ENCODE measurements at places on chromosomes 3 and 15.

GRCh38 chr3:76365275-76365674 is 579.9 kb upstream of the ZNF717 start:
- no peak for DNase-seq

GRCh38 chr3:81916890-81917289 is 155.4 kb upstream of the GBE1 start:
- DNase-seq: no peak

GRCh38 chr3:107931326-107931725 is 159.5 kb downstream of the CD47 start:
- no peak for DNase-seq

DNA sequence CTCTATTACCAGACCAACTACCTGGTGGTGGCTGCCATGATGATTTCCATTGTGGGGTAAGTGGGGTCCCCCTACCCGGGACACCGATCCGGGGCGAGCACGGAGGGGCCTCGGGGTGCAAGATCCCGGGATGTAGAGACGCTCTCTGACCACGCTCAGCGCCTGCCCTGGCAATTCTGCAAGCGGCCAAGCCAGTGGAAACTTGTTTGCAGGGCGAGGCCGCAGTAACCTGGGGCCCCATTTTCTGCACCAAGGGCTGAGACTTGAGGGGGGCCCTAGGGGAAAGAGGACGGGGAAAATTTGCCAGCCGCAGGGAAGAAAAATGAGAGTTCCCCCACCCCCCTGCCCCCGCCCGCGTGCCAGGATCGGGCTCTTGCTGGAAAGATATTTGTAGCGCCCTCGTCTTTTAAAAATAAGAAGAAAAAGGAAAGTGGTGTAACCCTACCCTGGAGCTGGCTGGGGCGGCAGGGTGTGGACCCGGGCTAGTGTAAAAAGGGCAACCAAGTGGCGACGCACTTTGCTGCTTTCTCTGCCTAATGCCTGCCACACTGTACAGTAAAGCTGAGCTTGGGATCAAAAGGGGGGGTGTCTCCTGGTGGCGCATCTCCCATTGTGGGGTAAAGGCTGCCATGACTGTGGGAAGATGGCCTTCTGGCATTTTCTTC is 563 bp downstream of the ARL6IP5 start:
- no peak for DNase-seq

DNA sequence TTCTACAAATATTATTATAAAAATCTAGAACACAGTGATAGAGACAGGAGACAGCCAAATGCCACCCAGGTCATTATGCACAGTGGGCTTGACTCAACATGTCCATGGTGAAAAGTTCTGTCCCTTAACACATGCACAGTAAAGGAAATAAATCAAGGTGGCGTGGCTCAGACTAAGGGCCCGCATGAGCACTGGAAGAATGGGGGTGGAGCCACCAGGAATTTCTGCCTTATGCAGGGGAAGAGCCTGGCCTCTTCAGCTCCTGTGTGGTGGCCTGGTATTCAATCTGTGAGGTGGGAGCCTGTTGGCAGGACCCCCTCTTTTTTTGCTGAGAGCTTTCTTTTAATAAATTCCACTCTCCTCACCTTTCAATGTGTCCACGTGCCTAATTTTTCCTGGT is 17.2 kb upstream of the SPG21 start:
- no peak for DNase-seq

- DNase-seq: no peak
Observed at GRCh38 chr15:27061739-27062138, 90.8 kb downstream of the GABRG3 start.
